ENCODE measurements at places on chromosomes 4 and X. TPM values are rescaled to one million over a fixed set of nuclear protein-coding genes. Genes with fewer than 3 reads are reported as not detected.

The ARSD gene
- total RNA-seq: 2.5 TPM

The FAM47A gene
- total RNA-seq: not detected

The ASB5 gene
- total RNA-seq: not detected

The KLHL13 gene
- 0.35 TPM for total RNA-seq

The F8A3 gene
- total RNA-seq: 37.9 TPM

The NPY5R gene
- total RNA-seq: not detected

The ELF2 gene
- 44.5 TPM for total RNA-seq

DNA sequence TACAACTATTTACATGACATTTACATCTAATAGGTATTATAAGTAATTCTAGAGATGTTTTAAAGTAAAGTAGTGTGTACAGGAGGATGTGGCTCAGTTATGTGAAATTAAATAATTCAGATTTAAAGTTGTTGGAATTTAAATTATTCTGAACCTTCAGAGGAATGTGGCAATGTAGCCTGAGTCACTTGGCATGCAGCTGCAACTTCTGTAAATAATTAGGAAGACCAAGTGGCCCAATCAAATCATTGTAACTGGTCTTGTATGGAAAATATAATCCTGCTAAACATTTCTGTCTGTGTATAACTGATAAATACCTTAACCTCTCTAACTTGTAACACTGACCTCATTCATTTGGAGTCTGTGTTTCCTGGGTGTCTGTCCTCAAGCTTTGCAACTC lies 828.9 kb downstream of the GLUD2 start:
- DNase-seq: no peak

GRCh38 chrX:151982222-151982621 lies 7.7 kb upstream of the GABRE start:
- no peak for DNase-seq

DNA sequence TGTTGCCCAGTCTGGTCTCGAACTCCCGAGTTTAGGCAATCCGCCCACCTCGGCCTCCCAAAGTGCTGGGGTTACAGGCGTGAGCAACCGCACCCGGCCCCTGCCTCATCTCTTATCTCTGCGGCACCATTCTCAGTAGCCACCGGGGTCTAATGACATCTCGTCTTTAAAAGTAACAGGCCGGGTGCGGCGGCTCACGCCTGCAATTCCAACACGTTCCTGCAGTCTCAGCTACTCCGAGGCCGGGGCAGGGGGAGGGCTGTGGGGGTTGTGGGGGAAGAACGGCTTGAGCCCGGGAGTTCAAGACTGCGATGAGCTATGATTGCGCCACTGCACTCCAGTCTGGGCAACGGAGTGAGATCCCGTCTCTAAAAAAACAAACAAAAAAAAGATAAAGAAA lies 28.8 kb downstream of the ING2 start:
- DNase-seq: no peak

GRCh38 chr4:1565598-1566295 lies 118.4 kb downstream of the FAM53A start:
- DNase-seq: no peak

GRCh38 chrX:17792826-17793225 lies 55.5 kb downstream of the SCML1 start:
- DNase-seq: no peak

- DNase-seq: no peak
Measured at GRCh38 chr4:186676531-186677161, 47.0 kb downstream of the FAT1 start.

All from activated CD4-positive, alpha-beta T cell treated with anti-CD3 and anti-CD28 coated beads, Interleukin-2, amount 10 ng/mL, durations not matched to agents 7 days and 5 days (primary cell).